ENCODE measurements at places on chromosomes 11 and 22. TPM values are rescaled to one million over a fixed set of nuclear protein-coding genes. Genes with fewer than 3 reads are reported as not detected.

OR51A2 gene
- total RNA-seq, result not detected

SOX10 gene
- total RNA-seq, result 9.3 TPM

PGA4 gene
- not detected for total RNA-seq

DNA sequence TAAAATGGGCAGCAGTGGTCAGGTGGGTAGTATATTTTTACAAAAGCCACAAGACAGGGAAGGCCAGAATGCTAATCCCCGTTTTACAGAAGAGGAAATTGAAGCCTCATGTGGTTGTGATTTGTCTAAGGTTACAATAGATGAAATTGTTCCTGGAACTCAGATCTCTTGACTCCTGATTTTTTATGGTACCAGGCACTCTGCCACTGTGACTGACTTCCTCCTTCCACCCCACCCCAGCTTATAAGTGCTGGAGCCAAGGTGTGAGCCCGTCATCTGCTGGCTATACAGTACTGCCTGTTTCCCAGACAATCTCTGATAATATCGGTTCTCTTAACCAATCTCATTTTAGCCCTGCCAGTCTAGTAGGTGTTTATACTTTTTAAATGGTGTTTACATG, 1.9 kb downstream of the SLC5A1 start:
- ATAC-seq, result no peak
- no peak overlapping the region for H3K4me3 ChIP-seq
- no peaks in the 10 kb centered on the region for H3K36me3 ChIP-seq
- no peaks in the 10 kb centered on the region for H3K4me1 ChIP-seq
- H3K27me3 ChIP-seq, result peaks cover 44% of the 10 kb centered on the region
- H3K27ac ChIP-seq, result no peak overlapping the region
